Suppressor macrophage treated with lipopolysaccharide for 4 hours (primary cell): ENCODE measurements at places on chromosomes 7 and 10.

GRCh38 chr7:47183862-47184590, 397.9 kb downstream of the TNS3 start:
- no peak for DNase-seq

- no peak for DNase-seq
Measured at GRCh38 chr10:63886281-63887022, 365.3 kb downstream of the REEP3 start.

DNA sequence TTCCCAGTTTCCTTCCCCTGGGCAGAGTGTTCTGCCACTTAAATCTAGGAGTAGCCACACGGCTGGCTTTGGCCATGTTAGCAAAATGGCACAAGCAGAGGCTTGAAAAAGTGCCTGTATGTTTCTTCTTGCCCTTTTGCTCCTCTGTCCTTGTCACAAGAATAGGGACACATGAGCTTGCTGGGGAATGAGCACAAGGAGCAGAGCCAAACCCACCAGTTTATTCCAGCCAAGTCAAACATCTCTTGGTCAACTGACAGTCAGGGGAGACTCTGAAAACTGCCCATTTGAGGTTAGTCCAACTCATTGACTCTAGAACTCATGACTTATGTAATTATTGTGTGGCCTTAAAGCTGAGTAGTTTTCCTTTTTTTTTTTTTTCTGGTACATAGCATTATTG, 739.7 kb upstream of the FZD8 start:
- no peak for DNase-seq

DNA sequence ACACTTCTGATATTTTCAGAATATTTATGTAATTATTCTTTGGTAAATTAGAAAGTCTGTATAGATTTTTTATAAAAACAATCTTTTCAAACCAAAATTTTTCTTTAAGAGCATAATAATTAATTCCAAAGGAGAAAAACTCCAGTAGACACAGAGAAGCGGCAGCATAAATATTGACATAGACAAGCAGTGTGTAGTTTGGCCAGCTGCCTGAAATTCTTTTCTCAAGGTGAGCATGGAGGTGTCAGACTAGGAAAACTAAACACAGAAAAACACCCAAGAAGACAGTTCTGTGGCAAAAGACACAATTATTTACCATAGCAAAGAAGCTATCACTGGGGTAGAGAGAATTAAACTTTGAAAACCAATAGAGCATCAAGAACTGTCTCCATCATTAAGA, 82.4 kb downstream of the KLF6 start:
- DNase-seq = no peak

DNA sequence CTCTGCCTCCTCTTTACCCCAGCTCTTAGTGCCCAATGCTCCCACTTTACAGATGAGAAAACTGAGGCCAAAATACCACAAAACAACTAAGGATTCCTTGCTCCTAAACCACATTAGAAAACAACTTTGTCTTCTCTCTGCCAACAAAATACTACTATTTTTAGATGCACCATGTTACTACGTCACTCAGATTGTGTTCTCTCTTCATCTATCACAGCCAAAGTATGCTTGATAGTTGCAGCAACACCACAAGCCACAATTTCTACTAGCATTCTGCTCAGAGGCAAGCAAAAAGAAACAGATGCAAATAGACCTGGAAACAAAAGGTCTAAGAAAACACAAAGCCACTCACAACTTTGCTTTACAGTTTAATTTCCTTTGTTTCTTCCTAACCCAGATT, 3.3 kb upstream of the PDE1C start:
- DNase-seq = no peak
